Activated T-cell treated with anti-CD3 and anti-CD28 coated beads for 48 hours (primary cell): ENCODE measurements at places on chromosomes 2 and 18.

DNA sequence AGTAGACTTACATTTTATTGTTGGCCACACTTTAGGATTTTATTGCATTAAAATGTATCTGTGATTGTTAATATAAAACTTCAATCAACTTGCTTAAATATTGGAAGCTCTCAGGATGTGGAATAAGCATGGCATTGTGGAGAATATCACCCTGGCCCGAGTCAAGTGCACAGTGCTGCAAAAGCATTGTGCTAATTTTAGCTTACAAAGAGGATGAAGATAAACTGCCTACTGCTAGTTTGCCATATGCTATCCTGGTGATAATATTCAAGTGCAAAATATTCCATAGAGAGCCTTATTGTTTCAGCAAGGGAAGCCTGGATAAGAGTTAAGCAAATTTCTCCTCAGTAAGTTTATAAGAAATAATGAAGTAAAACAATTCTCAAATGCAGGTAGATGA is 54.5 kb downstream of the MEIS1 start:
- no peak for DNase-seq

- no peak for DNase-seq
These were observed 35.6 kb downstream of the USP34 start for GRCh38 chr2:61435291-61435690.

DNA sequence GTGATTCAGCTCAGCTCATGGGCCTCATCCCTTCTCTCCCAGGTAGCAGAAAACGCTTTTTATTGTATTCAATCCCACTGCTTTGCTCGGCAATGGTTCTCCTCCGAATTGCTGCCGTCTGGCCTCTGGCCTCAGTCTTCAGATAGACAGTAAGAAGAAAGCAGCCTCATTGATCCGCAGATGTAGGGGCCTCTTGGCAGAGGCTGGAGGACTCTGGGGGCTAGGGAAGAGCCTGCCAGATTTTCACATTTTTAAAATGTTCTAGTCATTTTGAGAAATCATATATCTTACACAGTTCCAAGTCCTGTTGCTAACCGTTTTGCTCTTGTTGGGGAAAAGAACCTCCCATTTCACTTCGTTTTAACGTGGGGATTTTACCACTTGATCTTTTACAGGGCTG is 123.3 kb downstream of the RNF144A start:
- no peak for DNase-seq

DNA sequence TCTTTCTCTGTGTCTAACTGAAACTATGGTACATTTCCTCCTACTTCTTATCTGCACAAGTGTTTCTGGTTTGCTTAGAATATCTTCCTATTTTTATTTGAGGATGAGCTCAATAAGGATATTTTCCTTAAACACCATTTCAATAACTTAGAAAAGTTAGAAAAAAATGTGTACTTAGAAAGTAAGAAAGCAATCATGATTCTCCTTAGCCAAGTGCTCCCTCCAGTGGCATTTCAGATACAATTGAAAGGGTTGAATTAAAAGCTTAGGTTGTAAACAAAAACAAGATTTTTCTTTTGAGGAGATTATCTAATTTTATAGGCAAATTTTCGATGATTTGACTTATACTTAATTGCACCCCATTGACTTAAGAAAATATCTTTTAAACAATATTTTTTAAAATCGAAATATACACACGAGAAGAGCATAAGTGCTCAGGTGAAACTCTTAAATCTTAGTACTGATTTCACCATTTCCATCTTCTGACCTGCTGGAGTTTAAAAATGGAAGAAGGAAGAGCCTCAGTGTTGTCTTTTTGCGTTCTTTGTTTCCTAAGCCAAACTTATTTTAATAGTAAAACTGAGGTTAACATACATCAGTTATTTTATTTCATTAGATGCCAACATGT is 26.9 kb downstream of the C18orf63 start:
- no peak for DNase-seq

DNA sequence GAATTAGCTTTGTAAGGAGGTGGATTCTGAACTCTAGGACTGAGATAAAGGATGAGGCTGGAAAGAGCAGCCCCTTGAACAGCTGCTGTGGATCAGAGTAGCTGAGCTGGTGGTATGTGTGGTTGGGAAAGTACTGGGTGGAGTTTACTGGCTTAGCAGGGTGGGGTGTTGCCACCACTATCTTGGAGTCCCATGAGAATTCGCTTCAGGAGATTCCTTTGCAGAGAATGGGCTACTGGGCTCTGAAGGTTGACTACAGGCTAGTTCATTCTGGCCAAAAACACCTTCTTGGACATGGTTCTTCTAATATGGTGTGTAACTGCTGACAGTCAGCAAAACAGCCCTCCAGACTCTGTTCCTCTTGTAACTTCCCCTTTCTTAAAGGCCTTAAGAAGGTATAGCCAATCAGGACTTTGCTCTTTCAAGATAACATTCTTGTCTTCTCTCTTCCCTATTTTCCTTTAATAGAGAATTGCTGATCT is 52.7 kb downstream of the TET3 start:
- DNase-seq: no peak

DNA sequence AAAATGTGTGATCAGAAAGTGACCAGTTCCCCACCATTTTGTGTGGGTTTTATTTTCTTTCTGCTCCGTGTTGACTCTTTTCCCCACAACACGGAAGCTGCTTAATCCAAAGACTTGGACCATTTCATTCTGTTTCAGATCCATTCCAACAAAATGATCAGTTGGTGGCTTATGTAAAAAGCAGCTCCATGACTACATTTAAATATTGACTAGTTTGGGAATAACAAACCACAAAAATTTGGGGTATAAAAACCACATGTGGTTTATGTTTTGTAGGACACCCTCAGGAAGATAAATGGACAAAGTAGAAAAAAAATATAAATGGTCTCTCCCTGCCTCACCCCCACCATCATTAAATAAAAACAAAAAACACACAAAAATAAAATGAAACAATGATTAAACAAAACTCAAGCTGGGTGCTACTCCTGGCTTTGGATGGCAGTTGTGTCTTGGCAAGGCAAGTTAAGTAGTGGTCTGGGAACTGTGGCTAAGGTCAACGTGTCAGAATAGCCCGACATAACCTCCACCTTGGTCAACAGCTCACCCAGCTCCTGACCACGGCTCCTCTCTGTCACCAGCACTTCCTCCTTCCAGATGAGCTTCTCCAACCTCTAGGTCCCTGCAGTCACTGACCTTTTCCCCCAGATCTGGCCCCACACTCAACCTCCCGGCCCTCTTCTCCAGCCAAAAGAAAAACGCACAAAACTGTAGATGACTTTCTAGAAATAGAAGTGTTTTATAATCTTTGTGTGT is 12.8 kb upstream of the WIPF1 start:
- no peak for DNase-seq

DNA sequence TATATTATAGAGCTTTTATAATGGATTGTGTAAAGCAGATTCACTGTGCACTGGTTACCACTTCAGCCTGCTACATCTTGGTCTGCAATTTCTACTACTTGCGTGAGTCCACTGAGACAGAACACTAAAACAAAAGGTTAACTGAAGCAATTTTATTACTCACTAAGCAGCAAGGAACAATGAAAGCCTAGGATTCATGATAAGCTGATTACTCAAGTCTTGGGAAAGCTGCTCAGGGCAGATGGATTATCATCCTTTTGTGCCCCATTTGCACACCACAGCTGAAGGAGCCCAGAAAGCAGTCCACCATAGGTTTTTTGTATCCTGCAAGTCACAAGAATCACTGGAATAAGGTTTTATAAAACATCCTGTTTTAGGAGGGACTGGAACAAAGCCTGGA is 1215.2 kb upstream of the TMEFF2 start:
- no peak for DNase-seq

DNA sequence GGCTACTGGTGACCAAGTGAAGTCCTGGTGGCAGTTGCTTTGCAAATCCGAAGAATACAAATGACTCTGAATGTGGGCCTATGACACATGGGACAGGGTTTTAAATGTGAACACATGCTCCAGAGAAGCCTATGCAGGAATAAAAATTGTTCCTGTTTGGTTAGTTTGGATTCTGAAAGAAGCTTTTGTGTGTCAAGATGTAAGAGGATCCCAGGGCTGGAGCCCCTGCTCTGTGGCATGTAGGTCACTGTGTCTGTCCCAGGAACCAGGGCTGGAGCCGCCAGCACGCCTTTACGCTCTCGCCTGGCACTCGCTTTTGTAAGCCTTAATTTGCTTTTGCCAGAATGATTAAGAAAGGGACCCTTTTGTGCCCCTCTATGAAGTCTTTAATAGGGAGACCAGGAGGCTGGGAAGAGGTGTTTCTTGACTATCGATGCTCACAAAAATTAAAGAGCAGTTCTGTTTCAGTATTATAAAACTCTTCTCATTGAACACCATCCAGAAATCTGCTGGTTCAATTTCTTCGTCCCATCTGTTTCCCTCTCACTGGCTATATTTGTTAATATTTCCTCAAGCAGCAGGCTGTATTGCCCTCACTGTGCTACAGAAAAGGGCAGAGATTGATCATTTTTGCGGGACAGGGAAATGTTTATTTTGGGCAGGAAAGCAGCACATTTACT is 532.7 kb upstream of the POU3F3 start:
- no peak for DNase-seq

DNA sequence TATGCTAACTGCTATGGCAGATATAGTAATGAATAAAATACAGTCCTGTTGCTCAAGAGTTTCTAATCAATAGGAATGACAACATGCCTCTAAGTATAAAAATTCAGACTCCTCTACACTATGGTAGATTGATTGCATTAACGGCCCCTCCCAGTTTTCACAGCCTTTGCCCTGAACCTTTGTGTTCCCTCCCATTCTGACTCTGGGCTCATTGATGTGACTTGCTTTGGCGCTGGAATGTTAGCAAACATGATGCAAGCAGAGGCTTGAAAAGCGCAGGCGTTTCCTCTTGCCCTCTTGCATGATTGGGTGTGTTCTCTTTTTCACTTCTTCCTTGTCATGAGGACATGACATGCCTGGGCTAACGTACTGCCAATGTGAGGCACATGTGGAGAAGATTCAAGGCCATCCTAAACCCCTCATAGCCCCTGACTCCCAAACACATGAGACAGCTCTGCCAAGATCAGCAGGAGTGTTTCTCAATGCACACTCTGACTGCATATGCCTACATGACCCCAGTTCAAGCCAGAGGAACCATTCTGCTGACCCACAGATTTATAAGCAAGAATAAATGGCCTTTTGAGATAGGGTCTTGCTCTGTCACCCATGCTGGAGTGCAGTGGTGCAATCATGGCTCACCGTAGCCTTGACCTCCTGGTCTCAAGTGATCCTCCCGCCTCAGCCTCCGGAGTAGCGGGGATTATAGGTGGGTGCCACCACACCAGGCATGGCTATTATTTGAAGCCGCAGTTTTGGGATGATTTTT is 49.7 kb upstream of the CD28 start:
- no peak for DNase-seq

DNA sequence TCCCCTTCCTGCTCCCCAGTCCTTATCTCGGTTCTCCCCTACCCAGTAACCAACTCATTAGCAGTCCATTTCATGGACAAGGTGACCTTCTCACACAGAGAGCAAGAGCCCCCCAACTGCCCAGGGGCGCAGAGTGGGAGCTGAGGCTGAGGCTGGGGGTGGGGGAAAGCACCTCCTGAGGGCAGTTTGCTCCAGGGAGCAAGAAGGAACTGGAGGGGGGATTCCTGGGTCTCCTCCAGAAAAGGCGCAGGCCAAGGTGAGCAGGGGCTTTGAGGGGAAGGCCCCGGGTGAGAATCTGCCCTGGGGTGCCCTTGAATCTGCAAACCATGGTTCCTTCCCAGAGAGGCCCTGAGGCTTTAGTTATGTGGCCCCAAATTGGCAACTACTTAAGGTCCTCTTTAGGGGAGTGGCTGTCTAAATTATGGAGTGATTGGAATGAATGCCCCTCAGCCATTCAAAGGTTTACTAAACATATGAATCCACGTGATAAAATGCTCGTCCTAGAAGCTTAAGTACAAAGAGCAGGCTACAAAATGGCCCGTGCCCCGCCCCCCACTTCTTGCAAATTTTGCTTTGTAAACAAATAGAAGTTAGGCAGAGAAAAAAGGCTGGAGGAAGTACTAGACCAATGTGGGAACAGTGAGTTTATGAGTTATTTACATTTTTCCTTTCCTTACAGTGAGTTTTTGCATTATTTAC is 123.5 kb upstream of the HS6ST1 start:
- DNase-seq: no peak

- no peak for DNase-seq
These were observed 390.7 kb downstream of the LRATD1 start for GRCh38 chr2:15023221-15023620.

- no peak for DNase-seq
These were observed 180.2 kb downstream of the LTBP1 start for GRCh38 chr2:33126958-33127357.

DNA sequence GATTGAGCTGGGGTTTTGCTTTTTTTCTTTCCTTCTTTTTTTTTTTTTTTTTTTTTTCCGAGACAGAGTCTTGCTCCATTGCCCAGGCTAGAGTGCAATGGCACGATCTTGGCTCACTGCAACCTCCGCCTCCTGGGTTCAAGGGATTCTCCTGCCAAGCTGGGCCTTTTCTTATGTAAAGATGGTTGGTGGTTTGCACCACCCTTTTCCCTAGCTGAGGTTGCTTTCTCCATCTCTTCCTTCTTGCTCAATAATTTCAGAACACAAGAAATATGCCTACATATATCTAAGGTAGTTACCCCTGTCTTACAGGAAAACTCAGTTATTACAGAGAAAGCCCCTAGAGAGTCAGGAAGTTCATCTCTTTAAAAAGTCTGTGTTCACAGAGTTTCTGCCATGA is 7.0 kb downstream of the TTC39C start:
- DNase-seq: no peak

GRCh38 chr2:128982001-128982400 is 663.3 kb upstream of the HS6ST1 start:
- no peak for DNase-seq

DNA sequence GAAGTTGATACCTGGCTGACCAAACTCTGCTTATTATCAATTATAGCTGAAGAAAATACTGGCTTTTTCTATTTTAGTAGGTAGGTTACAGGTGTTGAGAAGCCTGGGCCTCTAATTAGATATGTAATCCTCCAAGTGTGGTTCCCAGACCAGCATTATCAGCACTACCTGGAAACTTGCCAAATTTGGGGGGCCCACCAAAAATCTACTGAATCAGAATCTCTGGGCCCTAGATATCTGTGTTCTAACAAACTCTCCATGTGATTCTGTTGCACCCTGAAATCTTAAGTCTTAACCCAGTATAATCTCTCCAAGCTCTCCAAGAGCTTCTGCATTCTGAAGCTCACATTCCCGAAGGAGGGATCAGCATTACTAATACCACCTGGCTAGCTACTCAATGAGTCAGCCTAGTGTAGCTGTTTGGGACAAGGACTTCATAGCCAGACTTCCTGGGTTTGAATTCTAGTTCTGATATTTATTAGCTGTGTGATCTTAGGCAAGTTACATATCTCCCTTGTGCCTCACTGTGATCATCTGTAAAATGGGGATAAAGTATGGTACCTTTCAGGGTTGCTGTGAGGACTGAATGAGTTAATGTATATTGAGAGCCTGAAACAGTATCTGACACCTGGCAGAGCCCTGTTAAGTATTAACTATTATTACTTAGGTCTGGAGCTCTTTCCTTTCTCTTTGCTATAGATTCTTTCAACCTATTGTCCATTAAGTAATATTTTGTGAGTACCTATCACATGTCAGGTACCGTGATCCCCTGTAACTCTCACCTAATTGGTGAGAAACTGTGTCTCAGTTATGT is 94.1 kb upstream of the CD302 start:
- DNase-seq: no peak

- no peak for DNase-seq
These were observed 151.7 kb upstream of the KLF7 start for GRCh38 chr2:207317378-207317984.
